ENCODE measurements at places on chromosomes 2 and 18. TPM values are rescaled to one million over a fixed set of nuclear protein-coding genes. Genes with fewer than 3 reads are reported as not detected.

FEV gene
- total RNA-seq = not detected

CFC1 gene
- total RNA-seq = not detected

GCG gene
- not detected for total RNA-seq

LOXHD1 gene
- total RNA-seq = not detected

ABCG5 gene
- total RNA-seq = not detected

TDRD15 gene
- not detected for total RNA-seq

SERPINB10 gene
- total RNA-seq = not detected
